ENCODE measurements at places on chromosomes 6 and 20.

GRCh38 chr6:132733283-132733682, 19.4 kb upstream of the VNN1 start:
- no peak for DNase-seq

GRCh38 chr6:12009876-12010634, 2.1 kb upstream of the HIVEP1 start:
- DNase-seq: no peak

GRCh38 chr6:162156146-162156545, 571.4 kb downstream of the PRKN start:
- DNase-seq: no peak

DNA sequence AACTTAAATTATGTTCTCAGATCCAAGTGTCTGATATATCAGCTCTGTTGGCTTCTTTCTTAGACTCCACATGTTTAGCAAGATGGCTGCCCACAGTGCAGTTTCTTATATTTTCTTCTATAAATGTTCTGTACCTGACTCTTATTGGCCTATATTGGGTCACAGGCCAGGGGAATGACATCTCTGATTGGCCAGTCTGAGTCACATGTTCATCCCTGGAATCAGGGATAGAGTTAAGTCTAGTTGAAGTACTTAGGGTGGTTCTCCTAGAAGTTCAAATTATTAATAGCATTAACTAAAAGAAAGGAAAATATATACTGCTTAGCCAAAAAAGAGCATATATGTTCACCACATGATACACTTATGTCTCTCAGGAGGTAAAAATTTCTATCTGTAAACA, 105.3 kb upstream of the SLC22A16 start:
- no peak for DNase-seq

DNA sequence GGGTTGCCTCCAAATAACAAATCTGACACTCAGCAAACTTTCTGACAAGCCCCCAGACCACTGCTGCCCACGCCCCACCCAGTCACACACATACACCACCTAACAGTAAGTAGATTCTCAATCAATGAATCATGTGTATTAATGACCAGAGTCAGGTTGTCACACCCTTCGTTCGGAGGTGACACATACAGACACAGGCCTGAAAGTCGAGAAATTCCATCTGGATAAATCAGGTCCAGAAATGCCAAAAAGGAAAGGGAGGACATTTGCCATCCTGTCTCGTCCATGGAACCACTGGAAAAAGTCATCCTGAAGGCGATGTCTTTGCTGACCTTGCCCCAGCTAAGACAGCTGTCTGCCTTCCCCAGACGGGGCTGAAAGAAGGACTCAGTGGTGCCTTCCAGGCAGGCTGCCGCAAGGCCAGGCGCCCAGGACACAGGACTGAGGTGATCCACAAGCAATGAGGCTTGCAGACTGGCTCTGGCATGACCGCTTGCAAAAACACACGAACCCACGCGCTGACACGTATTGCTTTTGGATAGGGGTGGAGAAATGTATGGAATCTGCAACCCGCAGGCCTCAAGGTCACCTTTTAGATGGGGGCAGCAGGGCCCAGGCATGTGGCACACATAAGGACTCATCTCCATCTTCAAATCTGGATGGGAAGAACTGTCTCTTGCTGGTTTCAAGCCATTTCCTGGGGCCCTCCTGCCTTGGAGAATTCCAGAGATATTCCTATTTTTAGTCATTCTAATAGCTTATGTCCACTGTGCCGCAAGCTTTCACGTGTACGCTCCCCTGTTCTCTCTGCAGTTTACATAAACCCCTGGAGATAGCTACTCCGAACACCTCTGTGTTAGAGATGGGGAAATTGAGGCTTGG, 9.0 kb downstream of the NFATC2 start:
- no peak for DNase-seq

GRCh38 chr20:34023937-34024722, 30.4 kb downstream of the RALY start:
- DNase-seq: no peak

DNA sequence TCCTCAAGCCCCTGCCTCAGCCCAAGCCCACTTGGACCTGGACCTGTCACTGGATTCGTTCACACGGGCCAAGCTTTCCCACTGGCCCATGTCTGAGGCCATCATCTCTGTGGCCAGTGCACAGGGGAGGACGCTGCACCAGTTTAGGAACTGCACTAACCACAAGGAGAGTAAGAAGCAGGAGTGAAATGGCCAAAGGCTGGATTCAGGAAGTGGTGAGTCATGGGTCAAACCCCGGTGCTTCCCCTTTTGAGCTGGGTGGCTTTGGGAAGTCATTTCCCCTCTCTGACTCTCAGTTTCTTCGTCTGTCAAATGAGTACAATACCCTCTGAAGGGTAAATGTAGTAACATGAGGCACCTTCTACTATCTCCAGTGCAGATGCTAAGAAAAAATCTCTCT, 87.9 kb downstream of the CD40 start:
- DNase-seq: no peak

DNA sequence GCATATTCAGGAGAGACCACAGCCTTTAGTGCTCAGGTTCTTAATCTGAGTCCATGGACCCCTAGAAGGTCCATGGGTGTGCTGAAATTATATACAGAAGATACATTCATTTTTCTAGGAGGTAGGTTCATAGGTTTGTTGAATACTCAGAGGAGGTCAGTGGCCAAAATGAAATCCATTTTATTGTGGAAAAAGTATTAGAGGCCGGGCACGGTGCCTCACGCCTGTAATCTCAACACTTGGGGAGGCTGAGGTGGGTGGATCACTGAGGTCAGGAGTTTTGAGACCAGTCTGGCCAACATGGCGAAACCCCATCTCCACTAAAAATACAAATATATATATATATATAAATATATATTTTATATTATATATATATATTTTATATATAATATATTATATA, 9.0 kb upstream of the UST start:
- no peak for DNase-seq

GRCh38 chr6:72820906-72821305, 199.0 kb downstream of the KCNQ5 start:
- no peak for DNase-seq

DNA sequence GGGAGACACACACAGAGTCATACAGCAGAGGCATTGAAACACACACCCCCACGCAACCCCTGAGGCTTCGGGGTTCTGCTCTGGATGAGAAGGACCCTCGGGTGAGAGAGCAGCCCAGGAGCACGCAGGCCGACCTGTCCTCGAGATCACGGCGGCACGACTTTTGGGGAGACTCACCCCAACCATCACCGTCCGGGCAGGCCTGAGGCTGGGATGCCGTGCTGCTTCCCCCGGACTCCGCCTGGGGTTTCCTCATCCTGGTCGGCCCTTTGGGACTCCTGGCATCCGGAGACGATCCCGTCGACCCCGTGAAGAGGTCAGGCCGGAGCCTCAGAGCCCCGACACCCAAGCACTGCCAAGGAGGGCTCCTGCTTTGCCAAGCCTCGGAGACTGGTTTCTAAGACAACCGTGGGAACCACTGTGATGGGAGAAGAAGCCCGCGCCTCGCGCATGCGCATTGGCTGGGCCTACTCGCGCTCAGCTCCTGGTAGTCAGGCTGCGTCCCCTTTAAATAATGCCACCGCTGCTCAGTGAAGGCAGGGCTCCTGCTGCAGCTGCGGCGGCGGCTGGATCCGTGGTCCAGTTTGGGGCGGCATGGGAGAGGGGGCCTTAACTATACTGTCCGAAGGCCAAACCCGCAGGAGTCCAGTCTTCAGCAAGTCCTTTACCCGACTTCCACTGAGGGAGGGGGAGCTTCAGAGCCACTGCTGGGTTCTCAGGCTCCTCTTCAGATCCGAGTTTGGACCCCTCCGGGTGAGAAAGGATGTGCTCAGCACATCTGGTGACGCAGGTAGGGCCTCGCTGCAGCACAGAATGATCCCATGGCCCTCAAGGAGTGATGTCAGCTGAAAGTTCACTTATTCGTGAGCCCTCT, 171.4 kb upstream of the ZNF337 start:
- no peak for DNase-seq

GRCh38 chr20:13425381-13426135, 204.5 kb downstream of the ISM1 start:
- no peak for DNase-seq

- peak; percentile 24 for DNase-seq
Observed at GRCh38 chr6:119096721-119097565, 18.5 kb upstream of the FAM184A start.

All from NCI-H446 treated with DMSO at 0.1 percent for 48 hours (cell line).